ENCODE measurements at places on chromosomes 7 and 10.

GRCh38 chr7:138975343-138976104 lies 5.7 kb downstream of the KIAA1549 start:
- no peak for DNase-seq

DNA sequence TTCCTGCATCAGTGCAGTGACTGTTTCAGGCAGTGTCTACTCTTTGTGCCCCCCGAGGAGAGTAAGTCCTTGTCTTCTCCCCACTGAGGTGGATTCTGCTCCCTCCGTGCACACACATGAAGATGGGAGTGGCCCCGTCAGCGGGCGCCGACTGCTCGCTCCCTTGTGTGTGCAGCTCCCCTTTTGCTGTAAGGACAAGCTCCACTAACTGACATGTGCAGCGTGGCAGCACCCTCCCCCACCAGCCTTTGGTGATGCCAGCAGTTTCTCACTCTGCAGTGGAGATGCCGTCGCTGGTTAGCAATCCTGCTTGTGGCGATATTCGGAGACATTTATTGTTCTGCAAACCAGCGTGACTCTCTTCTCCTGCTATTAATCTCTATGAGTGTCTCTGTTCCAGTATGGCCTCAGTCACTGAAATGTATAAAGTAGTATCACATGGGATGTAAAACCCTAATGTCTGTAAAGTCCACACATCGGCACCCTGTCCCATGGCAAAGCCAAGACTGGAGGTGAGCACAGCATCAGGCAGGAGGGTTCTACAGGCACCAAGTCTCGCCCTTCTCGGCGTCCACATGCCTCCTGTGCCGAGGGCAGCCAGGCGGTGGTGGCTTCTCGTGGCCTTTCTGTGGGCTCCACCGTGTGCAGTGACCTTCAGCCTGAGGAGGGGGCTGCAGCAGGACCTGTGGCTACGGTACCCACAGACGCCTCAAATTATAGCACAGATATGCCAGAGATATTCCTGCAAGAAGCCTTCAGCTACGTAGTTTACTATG lies 202.7 kb downstream of the EBF3 start:
- no peak for DNase-seq

DNA sequence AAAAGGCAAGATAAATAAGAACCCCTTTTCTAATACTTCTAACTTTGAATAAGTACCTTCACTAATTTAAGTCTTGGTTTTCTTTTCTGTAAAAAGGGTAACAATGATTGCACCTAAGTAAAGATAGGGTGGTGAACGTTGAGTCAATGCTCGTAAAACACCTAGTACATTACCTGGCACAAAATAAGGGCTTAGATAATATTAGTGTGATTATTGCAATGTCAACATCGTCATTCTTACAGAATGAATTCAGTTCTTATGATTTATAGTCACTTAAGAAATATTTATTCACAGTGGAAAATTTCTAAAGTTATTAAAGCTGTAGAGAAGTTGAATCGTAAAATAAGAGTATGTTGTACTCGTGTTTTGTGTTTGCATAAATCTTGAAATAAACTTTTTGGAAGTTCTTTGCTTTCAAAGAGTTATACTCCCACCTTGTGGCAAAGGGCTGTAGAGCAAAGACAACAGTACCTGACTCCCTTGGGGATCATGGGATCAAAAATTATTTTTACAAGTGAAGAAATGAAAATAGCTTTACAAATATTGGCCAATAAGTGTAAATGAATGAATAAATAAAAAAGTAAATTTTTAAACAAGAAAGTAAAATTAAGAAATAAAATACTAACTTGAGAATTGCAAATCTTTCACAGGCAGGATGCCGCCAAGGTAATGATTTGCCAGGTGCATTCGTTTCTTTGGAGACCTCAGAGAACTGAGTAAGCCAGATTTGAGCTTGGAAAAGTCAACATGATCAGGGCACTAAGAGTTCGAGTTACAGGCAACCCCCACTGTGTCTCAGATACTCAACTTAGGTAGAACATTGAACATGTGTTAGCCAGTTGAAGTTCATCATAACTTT lies 285.8 kb upstream of the CACNA2D1 start:
- DNase-seq, result no peak

DNA sequence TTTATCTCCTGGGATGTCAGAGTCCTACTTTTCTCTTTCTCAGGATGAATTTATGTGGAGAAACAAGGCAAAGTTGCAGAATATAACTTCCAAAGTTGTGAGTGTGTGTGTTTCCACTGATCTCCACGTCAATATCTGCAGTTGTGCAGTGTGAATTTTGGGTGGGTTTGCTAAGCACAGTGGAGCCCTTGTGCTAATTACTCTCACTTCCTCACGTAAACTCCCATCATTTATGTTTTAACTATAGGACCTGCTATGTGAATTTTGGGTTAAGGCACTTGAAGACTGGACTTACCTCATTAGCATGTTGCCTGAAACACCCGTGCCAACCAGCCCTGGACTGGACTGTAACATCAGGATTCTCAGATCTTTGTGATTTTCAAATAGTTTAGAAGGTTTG lies 51.9 kb upstream of the NPVF start:
- no peak for DNase-seq

- DNase-seq, result no peak
Measured at GRCh38 chr10:78199759-78200158, 166.1 kb downstream of the RPS24 start.

DNA sequence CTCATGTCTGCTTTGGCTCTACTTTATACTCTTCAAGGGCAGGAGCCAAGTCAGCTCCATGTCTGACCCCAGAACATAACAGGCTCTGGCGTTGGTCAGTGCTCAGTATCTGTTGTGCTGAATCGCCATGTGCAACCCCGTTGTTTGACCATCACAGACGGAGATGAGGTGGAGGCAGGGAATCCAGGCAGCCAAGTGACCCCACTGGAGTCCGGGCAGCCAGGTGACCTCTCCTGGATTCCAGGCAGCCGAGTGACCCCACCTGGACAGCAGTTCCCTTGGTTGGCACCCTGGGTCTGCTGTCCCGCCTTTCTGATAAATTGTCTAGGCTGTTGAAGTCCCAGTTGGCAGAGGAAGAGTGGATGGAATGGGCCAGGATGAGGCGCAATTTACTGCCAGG lies 232.2 kb downstream of the TCERG1L start:
- no peak for DNase-seq

GRCh38 chr10:71719042-71719441 lies 536 bp downstream of the C10orf105 start:
- peak; percentile 58 for DNase-seq

- DNase-seq, result no peak
Measured at GRCh38 chr10:105956550-105956949, 1208.0 kb downstream of the SORCS1 start.

GRCh38 chr7:126840869-126841268 lies 411.9 kb downstream of the GRM8 start:
- no peak for DNase-seq

DNA sequence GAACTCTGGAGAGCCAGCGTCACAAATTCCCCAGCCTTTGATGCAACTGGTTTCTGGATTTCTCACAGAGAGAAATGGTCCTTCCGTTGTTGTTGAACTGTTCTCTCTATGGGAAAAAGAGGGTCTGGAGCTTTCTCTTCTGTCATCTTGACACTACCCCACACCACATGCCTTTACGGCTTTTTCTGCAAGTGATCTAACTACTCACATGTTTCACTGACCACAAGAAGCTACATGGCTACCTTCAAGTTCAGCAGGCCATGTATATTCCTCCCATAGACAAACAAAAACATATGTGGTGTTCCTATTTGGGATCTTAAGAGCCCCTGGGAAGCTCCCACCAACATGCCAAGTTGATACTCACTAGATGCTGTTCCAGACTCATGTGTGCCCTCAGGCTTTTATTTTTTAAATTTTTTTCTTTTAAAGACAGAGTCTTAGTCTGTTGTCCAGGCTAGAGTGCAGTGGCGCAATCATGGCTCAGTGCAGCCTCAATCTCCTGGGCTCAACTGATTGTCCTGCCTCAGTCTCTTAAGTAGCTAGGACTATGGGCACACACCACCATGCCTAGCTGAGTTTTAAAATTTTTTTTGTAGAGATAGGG lies 72.0 kb downstream of the RNF216 start:
- no peak for DNase-seq

- DNase-seq, result peak; percentile 56
Measured at GRCh38 chr10:124649214-124649613, 95.0 kb downstream of the FAM53B start.

GRCh38 chr7:16055263-16055976 lies 365.9 kb downstream of the CRPPA start:
- DNase-seq, result no peak

DNA sequence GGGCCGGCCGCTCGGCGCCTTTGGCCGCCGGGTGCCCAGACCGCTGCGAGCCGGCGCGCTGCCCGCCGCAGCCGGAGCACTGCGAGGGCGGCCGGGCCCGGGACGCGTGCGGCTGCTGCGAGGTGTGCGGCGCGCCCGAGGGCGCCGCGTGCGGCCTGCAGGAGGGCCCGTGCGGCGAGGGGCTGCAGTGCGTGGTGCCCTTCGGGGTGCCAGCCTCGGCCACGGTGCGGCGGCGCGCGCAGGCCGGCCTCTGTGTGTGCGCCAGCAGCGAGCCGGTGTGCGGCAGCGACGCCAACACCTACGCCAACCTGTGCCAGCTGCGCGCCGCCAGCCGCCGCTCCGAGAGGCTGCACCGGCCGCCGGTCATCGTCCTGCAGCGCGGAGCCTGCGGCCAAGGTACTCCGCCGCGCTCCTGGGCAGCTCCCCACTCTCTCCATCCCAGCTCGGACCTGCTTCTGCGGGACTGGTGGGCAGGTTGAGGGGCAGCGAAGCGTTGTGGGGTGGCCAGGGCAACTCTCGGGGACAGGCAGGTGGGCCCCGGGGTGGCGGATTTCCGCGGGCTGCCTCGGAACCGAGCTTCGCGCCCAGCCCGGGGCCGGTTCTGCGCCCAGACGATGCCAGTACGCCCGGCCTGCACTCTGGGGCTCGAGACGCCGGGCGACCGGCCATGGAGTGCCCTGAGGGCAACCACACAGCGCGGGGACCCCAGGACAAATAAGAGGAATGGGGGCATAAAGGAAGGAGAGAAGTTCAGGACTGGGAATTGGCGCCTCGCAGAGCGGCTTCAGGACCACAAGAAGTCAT lies 578 bp downstream of the HTRA1 start:
- no peak for DNase-seq

- DNase-seq, result no peak
Measured at GRCh38 chr7:47882635-47883034, 65.6 kb downstream of the PKD1L1 start.

DNA sequence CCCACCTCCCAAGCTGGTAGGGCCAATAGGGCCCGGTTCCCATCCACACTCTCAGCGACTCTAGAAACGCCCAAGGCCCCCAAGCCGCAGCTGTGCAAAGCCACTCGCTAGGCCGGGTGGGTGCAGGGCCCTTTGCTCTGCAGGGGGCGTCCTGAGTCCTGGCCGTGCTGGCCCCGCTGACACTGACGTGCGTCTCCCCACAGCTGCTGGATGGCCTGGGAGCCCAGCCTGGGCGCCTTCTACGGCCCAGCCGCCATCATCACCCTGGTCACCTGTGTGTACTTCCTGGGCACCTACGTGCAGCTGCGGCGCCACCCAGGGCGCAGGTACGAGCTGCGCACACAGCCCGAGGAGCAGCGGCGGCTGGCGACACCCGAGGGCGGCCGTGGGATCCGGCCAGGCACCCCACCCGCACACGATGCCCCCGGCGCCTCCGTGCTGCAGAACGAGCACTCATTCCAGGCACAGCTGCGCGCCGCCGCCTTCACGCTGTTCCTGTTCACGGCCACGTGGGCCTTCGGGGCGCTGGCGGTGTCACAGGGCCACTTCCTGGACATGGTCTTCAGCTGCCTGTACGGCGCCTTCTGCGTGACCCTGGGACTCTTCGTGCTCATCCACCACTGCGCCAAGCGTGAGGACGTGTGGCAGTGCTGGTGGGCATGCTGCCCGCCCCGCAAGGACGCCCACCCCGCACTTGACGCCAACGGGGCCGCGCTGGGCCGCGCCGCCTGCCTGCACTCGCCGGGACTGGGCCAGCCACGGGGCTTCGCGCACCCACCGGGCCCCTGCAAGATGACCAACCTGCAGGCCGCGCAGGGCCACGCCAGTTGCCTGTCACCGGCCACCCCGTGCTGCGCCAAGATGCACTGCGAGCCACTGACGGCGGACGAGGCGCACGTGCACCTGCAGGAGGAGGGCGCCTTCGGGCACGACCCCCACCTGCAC lies 31.6 kb upstream of the KNDC1 start:
- no peak for DNase-seq

- DNase-seq, result no peak
Measured at GRCh38 chr10:34648919-34649318, 166.2 kb downstream of the PARD3 start.

DNA sequence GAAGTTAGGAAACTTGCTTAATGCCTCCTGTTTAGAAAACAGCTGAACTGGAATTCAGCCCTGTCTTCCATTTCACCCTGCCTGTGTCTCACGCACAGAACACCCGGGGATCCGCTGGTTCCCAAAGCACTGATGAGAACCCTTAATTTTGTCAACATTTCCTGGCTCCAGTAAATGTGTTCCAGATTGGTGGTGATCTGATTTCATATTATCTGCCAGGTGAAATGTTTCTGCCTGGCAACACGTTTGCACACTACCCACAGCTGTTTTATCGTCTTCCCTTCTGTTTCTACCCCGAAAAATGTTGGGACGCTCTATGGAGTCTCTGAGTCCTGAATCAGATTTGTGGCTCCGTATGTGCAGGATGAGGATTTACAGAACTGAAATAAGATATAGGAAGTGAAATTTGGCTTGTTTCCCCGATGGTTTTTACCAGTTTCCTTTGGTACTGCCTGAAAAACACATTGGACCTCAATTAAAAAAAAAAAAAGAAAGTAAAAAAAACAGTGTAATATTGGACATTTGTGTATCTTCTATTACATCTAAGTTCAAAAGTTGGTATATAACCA lies 29.0 kb downstream of the MRC1 start:
- no peak for DNase-seq

GRCh38 chr7:123637878-123638277 lies 17.8 kb upstream of the LMOD2 start:
- no peak for DNase-seq

GRCh38 chr7:66307591-66308215 lies 102.6 kb downstream of the TPST1 start:
- DNase-seq, result peak; percentile 10

Measured in heart right ventricle (tissue), 16 donors.